RPMI8226 (cell line): ENCODE measurements at places on chromosomes 12 and 14.

- DNase-seq: no peak
These were observed 45.9 kb downstream of the BCL2L14 start for GRCh38 chr12:12116677-12117076.

DNA sequence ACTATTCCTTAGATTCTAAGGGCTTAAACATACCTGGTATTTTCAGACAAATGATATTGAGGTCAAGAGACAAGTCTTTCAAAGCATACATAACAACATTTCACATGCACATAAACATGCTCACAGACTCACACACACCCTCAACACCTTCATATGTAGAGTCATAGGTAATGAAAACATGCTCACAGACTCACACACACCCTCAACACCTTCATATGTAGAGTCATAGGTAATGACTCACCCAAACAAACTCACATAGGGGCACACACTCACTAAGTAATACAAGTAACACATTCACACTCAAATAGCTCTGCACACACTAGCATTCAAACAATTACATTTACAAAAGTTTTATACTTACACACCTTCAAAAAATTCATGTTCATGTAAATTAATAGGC lies 975.5 kb downstream of the TMEM121 start:
- no peak for DNase-seq

DNA sequence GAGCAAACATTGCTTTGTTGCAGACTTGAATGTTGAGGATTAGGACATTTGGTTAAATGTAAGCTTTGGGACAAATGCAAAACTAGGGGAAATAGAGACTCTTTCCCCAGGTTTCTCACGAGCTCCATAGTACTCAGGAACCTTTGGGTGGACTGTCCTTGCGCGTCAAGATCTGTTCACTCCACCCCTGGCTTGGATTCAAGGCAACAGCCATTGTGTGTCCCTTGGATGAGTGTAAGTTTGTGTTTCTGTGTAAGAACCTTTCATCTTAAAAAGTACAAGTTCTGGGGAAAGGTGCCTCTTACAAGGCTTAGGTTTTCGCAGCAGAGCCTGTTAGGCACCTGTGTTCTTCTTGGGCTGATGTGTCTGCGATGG lies 3.7 kb downstream of the SUSD6 start:
- no peak for DNase-seq

- DNase-seq: no peak
These were observed 65.5 kb downstream of the KSR2 start for GRCh38 chr12:117903110-117903840.

DNA sequence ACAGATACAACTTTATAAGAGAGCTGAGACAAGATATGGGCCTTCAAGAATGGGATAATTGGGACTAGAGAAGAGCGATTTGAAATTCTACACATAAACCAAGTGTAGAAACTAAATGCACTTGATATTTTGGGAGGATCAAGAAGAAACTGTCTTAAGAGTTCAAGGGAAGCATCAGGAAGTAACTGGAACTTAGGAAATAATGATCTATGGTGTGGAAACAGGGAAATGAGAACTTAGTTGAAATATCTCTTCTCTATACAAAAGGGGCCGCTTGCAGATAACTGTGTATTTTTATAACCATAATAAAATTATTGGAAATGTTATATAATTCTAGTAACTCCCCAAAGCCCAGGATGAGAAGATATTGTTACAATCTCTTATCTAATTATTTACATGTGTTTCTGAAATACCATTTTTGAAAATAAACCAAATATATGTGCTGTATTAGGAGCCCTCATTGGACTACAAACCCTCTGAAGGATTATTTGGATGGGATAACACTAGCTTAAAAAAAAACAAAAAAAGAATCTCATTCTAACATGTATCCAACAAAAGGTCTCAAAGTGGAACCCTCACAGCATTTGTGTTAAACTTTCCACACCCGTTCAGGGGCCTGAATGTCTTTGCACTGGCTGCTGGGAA lies 84.7 kb upstream of the FLRT2 start:
- no peak for DNase-seq

DNA sequence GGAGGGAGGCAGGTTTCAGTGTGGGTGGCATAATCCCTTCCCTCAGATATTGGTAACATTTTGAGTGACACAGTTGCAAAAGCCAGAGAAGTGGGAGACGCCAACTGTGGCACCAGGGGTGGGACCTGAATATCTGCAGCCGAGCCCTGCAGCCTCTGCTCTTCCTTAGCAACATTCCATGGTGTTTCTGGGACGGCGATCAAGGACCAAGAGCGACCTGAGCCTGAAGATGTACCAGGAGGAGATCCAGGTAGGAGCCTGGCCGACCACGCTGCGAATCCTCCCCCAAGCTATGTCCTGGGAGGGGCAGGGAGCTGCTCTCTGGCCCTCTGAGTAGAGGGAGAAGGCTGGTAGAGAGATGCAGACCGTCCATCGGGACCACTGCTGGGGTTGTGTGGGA lies 41.8 kb downstream of the SLC8B1 start:
- DNase-seq: no peak
